CD4-positive, alpha-beta T cell treated with Interleukin-6 at 100 ng/mL for 8 hours (primary cell): ENCODE measurements at places on chromosomes 7 and 10.

GRCh38 chr10:19917751-19918478 lies 101.7 kb downstream of the PLXDC2 start:
- DNase-seq = no peak

DNA sequence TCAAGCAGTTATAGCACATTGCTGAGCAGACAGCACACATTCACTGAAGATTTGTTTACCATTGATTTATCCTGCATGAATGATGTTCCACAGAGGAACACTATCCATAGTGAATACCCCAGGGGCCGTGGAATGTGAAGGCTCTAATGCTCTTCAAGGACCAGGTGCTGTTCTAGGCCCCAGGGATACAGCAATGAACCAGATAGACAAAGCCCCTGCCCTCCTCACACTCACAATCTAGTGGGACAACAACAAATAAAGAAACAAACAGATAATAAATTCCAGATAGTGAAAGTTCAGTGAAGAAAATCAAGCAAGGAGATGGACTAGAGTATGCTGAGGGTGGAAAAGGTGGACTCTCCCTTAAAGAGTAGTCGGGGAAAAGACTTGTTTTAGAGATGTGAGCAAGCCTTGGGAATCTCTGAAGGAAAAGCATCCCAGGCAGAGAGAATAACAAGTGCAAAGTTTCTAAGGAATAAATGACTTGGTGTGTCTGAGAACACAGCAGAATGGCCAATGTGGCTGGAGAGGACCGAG lies 117.7 kb downstream of the CCDC71L start:
- no peak for DNase-seq

DNA sequence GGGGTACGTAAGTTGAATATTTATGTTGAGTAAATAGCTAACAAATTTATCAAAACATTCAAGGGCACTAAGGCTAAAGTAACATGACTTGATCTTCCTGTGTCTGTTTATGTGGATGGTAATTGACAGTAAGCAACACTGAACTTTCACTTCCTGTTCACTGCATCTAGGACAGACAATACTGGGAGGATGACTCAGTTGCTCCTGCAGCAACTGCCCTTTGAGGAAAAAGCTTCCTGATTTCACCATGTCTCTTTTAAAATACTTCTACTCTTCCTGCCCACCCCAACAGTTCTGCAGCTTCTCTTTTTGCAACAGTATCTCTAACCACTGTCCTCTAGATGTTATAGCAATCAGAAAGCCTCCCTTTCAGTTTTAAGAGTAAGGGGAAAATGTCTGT lies 76.6 kb upstream of the HGF start:
- no peak for DNase-seq

DNA sequence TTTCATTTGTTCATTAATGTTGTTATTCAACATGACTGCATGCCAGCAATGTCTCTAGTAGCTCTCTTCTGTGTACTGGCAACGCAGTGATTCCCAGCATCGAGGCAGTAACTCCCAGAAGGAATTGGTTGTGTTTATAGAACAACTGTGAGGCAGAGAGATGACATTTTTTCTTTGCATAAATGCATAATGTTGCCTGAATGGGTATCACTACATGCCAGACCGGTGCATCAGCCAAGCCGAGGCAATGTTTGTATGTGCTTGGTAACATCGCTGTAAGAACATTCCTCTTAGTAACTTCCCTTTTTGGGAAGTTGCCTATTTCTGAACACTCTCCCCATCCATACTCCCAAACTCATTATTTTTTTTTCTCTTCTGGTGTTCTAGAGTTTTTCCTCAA lies 182.9 kb downstream of the HTR7 start:
- no peak for DNase-seq

- DNase-seq = no peak
Measured at GRCh38 chr10:31063841-31064240, 32.2 kb upstream of the ZNF438 start.

DNA sequence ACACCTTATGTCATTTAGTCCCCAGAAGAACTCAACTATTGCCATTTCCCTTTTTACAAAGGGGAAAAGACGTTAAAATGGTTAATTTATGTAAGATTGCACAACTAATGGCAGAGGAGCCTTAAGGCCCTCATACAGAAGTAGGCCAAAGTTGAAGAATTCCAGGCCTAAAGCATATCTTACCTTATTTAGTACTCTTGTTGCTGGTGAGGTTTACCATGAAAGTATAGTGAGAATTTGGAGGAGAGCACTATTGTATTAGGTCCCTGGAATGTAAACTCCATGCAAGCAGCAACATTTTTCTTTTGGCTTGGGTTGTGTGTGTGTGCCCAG lies 731 bp upstream of the CRPPA start:
- no peak for DNase-seq

GRCh38 chr7:80649011-80649410 lies 10.6 kb downstream of the CD36 start:
- no peak for DNase-seq

DNA sequence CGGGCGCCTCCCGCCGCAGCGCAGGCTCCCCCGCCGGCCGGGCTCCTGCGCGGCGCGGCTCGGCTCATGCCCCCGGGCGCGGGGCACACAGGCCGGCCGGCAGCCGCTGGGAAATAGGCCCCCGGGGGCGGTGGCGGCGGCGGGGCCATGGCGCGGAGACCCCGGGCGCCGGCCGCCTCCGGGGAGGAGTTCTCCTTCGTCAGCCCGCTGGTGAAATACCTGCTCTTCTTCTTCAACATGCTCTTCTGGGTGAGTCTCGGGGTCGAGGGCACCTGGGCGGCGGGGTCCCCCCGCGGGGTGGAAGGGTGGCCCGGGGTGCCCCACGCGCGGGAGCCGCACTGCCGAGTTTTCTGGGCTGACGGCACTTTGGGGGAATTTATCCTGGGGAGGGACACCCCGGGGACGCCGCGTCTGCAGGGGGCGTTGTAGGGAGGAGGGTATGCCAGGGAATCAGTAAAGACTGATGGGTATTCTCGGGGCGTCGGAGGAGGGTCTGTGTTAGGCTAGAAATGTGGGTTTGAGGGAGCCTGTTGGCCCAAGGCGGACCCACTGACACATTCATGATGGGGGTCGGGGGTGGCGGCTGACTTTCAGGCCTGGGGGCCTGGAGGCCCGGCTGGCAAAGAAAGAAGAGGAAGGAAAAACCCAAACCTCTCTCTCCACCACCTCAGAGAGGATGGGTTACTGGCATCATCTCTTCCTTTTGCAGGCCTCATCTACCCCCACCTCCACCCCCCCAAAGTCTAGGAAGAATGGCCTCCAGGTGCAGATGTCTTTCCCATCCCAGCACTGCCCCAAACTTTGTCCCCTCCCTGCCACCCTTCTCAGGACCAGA lies 544 bp downstream of the TSPAN33 start:
- no peak for DNase-seq

GRCh38 chr10:21458126-21458871 lies 67.2 kb downstream of the SKIDA1 start:
- no peak for DNase-seq

DNA sequence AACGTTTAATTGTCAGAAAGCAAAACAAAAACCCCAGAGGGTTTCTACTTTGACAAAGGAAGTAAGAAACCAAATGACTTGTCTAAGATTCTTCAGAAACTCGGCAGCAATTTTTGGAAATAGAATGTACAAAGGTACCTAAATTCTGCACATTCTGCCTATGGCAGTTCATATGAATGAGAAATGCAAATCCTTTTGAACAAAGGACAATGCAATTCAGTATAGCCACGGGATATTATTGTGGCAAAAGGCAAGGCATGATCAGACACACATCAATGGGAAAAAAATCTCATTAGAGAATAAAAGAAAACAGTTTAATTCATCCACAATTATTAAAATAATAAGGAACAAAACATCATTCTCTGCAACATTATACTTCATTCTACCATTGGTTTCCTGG lies 93.4 kb downstream of the SEMA3C start:
- DNase-seq = no peak

DNA sequence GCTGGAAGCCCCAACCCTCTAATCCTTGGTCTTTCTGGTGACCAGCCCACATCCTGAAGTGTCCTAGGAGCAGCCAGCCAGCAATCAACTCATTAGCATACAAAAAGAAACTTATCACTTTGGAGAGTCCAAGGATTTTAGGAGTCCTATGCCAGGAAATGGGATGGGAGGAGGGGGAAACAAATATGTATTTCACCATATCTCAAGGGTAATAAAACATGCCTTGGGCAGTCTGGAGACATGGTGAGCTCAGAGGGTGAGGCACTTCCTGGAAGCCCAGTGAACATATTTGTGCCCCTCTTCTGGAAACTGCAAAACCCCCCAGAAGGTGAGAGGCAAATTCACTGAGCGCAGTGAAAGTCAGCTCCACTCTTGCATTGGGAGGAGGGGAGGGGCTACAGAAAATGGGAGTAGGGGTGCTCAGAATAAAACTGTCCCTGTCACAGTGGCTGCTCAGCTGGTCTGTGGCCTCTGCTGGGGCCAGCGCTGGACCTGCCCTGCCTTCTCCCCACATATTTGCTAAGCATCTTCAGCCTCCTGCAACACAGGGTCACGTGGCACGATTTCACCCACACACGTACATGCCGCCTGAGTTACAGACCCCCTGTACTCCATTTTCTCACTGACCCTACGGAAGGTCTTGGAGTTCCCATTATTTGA lies 17.7 kb upstream of the ZMIZ1 start:
- no peak for DNase-seq

DNA sequence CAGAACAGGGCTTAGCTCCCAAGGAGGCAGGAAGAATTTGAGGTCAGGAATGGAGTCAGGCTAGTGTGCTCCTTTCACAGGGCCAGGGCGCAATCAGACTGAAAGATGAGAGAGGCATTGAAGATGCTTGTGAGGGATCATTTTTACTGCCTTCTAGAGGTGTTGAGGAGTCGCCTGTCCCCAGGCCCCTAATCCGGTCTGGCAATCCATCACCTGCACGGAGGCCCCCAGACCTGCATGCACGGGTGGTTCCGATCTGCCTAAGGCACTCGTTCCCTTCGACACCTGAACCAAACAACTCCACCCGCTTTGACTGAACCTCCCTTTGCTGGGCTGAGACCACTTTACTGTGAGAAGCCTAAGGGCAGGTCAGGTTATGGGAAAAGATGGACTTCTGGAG lies 8.0 kb downstream of the FOXI2 start:
- DNase-seq = no peak

DNA sequence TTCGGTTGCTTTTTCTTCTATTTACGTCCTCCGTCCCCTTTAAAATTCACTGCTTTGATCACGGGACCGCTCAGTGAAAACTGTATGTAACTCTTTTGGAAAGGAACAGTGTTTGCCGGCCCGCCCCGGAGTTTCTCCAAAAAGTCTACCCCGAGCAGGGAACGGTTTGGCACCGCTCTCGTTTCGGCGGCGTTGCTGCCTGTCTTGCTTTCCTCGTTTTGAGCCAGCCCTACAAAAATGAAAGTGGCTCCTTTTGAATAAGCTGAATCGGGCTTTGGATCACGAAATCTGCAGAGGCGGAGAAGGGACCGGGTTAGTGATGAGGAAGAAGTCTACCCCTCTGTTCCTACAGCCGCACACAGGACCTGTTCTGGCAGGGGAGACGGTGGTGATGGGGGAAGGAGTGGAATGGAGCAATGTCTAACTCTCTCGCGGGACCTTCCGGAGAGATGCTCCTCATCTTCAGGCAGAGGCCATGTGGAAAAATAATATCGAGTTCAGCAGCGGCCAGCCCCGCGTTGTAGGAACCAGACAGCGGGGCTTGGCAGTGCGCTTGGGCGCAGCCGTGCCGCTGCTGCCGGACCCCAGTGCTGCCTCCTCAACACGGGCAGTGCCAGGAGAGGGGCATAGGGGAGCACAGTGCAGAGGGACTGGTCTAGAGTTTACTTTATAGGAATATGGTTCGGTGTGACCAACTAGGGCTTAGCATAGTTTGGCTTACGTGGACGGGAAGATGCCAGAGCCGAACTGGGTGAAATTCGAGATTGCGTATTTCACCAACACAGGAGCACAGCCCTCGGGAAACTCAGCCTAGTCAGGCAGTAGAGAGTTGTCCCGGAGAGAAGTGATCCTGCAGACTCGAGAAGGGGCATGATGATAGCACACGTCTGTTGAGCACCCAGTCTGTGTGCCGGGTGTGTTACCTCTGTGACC lies 1.4 kb downstream of the HTRA1 start:
- no peak for DNase-seq

- no peak for DNase-seq
Measured at GRCh38 chr7:40810274-40810673, 675.5 kb downstream of the SUGCT start.

GRCh38 chr10:125534515-125534914 lies 148.4 kb downstream of the TEX36 start:
- no peak for DNase-seq

- no peak for DNase-seq
Measured at GRCh38 chr7:96308950-96309263, 13.0 kb downstream of the SLC25A13 start.

DNA sequence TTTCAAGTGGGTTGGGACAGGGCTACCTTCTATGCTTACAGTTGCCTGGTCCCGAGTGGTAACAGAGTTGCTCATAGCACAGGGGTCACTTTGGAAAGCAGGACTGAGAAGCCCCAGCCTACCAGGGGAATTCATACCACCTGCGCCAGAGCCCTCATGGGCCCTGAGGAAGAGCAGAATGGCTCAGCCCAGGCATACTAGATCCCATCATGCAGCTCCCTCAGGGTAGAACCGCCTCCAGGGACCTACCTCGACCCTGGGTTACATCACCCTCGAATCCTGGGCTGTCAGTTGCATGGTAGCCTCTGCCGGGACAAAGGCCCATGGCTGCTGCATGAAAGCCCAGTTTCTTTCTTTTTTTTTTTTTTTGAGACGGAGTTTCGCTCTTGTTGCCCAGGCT lies 2.9 kb downstream of the CUEDC2 start:
- DNase-seq = no peak

GRCh38 chr10:132515811-132516726 lies 21.5 kb upstream of the INPP5A start:
- DNase-seq = no peak

- DNase-seq = no peak
Measured at GRCh38 chr7:100543586-100543985, 4.6 kb downstream of the AGFG2 start.

- no peak for DNase-seq
Measured at GRCh38 chr7:140607441-140607989, 33.1 kb downstream of the DENND2A start.

DNA sequence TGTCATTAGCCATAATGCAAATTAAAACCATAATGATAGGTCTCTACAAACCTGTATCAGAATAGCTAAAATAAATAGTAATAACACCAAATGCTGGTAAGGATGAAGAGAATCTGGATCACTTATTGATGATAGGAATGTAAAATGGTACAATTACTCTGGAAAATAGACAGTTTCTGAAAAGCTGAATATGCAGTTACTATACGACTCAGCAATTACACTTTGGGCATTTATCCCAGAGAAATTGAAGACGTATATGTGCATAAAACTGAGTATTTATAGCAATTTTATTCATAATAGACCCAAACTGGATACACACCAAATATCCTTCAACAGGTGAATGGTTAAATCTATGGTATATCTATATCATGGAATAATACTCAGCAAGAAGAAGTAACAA lies 7.9 kb downstream of the RPA3 start:
- DNase-seq = no peak

DNA sequence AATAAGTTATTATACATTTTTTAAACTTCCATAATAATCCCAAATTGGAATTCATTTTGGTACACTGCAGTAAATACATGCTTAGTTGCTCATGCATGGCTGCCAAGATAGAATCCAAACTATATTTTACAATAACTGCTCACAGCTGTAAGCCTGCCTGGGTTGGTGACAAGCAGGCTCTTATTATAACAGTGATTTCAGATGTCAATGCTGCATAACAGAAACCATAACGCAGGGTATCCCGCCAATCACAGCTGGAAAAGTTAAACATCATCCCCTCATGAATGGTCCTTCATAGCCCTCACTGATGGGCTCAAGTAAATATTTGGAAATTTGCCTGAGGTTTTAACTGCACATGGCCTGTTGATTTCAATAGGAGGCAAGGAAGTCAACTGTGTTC lies 149.8 kb downstream of the AMPH start:
- no peak for DNase-seq

GRCh38 chr7:18016547-18017444 lies 10.8 kb downstream of the PRPS1L1 start:
- no peak for DNase-seq
